ENCODE measurements at places on chromosomes 11 and 22.

GRCh38 chr11:63504933-63505586 lies 824 bp upstream of the LGALS12 start:
- DNase-seq, result no peak

- DNase-seq, result no peak
These were observed 165.0 kb downstream of the GRIA4 start for GRCh38 chr11:105774899-105775298.

- no peak for DNase-seq
These were observed 7.5 kb downstream of the IL18 start for GRCh38 chr11:112156153-112156955.

DNA sequence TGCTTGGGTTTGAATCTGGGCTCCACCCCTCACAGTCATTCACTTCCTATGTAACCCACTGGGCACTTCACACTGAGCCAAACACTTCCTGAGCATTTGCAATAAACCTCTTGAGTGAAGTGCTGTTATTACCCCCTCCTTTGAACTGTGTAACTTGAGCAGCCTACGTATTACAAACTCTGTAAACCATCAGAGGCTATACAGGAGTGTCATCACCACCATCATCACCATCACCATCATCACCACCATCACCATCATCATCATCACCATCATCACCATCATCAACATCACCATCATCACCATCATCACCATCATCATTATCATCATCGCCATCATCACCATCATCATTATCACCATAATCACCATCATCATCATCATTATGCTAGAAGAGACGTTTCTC lies 18.4 kb downstream of the RTL6 start:
- DNase-seq, result no peak

- DNase-seq, result no peak
These were observed 6.9 kb upstream of the RAD9A start for GRCh38 chr11:67384851-67385366.
